Gastrocnemius medialis (tissue), 4 donors: ENCODE measurements at places on chromosomes 1 and 21.

DNA sequence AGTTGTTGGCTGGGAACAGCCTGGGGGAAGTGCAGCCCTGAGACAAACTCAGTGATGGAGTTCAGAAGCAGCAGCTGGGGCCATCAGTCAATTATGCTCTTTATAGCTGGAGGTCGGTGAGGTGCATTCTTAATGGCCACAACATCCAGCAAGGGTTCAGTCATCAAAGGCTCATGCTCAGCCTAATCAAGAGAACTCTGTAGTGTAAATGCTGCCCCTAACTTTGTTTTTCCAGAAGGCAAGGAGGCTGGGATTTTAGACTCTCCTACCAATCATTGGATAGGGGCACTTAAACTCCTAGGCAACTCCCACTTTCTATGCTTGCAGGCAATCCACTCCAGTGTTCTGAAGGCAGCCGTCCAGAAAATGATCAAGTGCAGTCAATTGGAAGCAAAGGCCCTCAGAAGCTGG, 15.0 kb upstream of the RGS4 start:
- DNase-seq: no peak

- no peak for DNase-seq
Measured at GRCh38 chr1:37288900-37289299, 185.5 kb upstream of the ZC3H12A start.

DNA sequence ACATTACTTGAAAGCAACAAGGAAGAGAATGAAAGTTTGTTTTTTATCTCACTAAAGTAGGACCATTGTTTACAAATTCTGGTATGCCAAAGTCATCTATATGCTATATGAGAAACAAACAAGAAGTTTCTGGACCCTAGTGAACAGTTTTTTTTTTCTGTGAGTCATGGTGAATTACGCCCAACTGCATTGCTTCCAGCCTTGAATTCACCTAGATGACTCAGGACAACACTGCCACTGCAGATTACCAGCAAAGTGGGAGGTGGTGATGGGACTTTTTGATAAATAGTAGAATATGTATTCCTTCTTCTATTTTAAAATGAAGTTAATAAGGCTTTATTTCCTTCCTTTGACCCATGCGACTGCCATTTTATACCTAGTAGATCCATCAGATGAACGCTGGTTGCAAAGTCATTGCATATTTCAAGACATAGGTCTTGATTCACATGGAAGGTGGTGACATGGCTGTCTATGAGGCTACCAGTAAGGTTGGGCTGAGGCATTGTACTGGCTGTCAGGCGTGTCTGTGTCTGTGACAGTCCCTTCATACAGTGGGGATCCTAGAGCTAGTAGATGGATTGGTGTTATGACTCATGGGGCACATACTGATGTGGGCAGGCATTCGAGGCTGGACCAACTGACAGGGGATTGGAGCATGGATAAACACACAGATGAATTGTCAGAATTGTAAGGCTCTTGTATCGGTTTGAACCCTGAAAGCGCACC, 49.1 kb upstream of the APOBEC4 start:
- DNase-seq: no peak

DNA sequence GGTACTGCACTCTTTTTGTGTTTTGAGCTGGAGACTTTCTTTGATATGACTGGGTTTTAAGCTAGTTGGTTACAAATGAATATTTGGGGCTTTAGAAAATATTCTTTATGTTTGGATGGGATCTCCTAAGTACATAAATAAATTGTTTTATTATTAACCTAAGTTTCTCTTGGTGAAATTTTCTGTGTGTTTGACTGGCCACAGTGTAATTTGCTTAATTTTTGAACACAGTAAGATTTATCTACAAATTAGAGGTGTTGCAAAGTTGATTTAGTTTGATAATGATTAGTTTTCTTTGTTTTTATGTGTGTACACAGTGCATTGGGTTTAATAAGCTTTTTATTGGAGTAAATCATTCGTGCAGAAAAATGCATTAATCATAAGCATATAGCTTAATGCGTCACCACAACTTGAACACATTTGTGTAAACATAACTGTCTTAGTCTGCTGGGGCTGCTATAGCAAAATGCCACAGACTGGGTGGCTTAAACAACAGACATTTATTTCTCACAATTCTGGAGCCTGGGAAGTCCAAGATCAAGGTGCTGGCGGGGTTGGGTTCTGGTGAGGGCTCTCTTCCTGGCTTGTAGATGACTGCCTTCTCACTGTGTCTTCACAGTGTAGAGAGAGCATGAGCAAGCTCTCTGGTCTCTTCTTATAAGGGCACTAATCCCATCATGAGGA, 17.4 kb upstream of the SLC6A9 start:
- no peak for DNase-seq

DNA sequence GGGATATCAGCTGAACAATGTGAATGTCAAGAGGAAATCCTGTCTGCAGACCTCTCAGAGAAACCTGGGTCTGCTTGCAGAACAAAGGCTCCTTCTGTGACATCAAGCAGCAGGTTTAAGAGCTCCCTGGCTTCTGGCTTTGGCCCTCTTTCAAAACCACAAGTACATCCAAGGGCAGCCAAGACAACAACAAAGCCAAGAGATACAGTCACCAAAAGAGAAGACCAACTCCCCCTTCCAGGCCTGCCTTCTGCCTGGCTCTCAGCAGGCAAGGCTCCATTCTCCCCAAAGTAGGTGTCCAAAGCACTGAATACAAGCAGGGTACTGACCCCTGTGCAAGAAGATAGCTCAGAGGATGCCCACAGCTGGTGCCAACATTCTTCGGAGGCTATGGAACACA, 11.5 kb downstream of the BCAR3 start:
- peak; percentile 65 for DNase-seq

GRCh38 chr21:41510500-41510899, 2.5 kb upstream of the TMPRSS2 start:
- DNase-seq: no peak

- DNase-seq: peak; percentile 36
Measured at GRCh38 chr1:72283307-72284083, 1.2 kb upstream of the NEGR1 start.

- no peak for DNase-seq
Measured at GRCh38 chr1:224929335-224930237, at the start of gene DNAH14. Gene DNAH14, plus strand, starts transcription at chr1:224929675. Its CDS starts 23,028 bp downstream, at chr1:224952703.

DNA sequence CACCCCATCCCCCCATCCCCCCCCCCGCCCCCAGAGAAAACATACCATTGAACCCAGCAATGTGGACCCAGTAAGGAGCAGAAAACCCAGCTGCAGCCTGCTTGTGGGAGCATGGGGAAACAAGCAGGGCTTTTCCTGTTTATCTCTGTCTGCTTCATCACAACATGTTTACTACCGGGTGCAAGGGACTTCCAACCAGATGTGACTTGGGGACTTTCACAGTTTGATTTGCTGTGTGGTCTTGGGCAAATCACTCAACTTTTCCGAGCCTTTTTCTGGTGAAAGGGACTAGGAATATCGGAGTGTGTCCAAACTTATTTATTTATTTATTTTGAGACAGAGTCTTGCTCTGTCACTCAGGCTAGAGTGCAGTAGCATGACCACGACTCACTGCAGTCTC, 3.2 kb downstream of the TMCC2 start:
- DNase-seq: no peak

GRCh38 chr1:245704765-245705164, 550.0 kb downstream of the KIF26B start:
- no peak for DNase-seq

DNA sequence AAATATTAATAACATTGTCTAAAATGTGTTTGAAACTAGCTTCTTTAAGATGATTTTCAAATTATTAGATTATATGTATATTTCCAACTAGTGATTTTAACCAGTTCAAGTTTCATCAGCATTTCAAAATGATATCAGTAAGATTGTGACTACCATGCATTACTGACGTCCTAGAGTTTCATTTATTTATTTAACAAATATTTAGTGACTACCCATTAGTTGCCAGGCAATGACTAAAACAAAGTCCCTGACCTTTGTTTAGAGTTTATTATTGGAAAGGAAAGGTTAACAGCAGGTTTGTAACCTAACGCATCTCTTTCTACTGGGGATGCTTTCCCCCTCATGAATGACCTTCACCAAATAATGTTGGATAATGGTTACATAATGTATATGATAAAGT, 7.6 kb upstream of the C4BPB start:
- no peak for DNase-seq

DNA sequence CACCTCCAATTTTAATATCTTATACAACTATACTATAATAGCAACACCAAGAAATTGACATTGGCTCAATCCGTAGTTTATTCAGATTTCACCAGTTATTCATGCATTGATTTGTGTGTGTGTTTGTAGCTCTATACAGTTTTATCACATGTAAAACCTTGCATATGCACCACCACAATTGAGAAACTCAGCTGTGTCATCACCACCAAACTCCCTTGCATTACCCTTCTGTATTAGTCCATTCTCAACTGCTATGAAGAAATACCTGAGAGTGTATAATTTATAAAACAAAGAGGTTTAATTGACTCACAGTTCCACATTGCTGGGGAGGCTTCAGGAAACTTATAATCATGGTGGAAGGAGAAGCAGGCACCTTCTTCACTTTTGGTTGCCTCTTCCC, 162.1 kb downstream of the PATJ start:
- DNase-seq: no peak

GRCh38 chr1:15758953-15759661, 512 bp downstream of the FBLIM1 start:
- DNase-seq: no peak

DNA sequence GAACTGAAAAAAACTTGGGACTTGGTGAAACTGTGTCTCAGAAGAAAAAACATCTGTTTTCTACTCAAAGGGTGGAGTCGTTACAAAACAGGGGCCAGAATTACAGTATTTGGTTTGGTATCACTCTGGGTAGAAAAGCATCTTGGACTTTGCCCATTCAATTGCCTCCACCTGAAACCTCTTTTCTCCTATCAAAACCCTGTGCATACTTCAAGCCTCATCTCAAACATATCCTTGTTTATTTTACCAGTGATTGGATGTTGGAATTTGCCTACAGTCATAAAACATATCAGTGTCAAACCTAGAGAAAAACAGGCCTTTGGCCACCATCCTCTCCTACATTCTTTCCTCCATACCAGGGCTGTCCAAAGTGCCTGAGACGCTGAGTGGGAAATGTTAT, 281.5 kb downstream of the PLPP3 start:
- DNase-seq: no peak
